Activated T-cell treated with anti-CD3 and anti-CD28 coated beads, Interleukin-2, amount 50 U/mL, for 72 hours (primary cell): ENCODE measurements at places on chromosomes 1 and 21. TPM values are rescaled to one million over a fixed set of nuclear protein-coding genes. Genes with fewer than 3 reads are reported as not detected.

The ARL8A gene
- total RNA-seq, result 77.1 TPM

The MANEAL gene
- 1.9 TPM for total RNA-seq

The NID1 gene
- total RNA-seq, result 0.12 TPM

The AMY1C gene
- total RNA-seq, result not detected

The YTHDF2 gene
- 86.3 TPM for total RNA-seq

The KHDRBS1 gene
- total RNA-seq, result 156 TPM

DNA sequence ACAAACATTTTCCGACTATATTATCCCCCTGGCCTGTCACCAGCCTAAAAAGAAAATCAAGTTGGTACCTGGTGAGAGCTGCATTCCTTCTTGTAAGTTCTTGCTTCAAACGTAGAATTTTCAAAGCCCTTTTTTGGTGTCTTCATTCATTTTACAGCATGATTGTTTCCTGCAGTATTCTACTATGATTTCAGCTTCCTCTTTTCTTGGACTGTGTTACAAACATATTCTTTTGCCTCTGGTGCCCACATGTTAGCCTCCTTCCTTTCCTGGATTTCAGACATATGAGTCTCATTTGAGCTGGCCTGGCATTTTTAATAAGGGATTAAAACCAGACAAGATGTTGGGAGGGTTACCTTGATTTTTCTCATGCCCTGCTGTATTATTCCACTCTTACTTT is 142.5 kb downstream of the PIGK start:
- no peak for DNase-seq
- H3K27ac ChIP-seq, result no peak overlapping the region
- H3K4me1 ChIP-seq, result no peaks in the 10 kb centered on the region
- no peak overlapping the region for H3K4me3 ChIP-seq
- no peaks in the 10 kb centered on the region for H3K36me3 ChIP-seq

DNA sequence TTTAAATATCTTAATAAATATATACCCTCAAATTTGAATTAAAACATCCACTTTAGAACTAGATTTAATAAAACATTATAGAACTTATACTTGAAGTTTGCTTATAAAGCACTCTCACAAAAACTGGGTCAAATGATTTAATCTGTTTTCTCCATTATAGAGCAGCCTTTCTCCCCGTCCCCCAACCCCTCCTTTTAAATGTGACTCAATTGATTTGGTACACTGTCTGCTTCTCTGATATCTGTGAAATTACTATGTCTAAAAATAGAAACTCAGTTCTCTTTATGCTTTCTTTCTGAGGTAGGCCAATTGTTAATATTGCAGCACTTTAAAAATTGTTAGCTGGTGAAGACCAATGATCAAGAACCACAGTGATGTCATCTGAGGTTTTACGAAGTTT is 6.9 kb upstream of the ZBTB21 start:
- no peak overlapping the region for H3K4me3 ChIP-seq
- peaks cover 8% of the 10 kb centered on the region for H3K27me3 ChIP-seq
- no peaks in the 10 kb centered on the region for H3K4me1 ChIP-seq
- H3K27ac ChIP-seq, result no peak overlapping the region
- DNase-seq, result no peak

DNA sequence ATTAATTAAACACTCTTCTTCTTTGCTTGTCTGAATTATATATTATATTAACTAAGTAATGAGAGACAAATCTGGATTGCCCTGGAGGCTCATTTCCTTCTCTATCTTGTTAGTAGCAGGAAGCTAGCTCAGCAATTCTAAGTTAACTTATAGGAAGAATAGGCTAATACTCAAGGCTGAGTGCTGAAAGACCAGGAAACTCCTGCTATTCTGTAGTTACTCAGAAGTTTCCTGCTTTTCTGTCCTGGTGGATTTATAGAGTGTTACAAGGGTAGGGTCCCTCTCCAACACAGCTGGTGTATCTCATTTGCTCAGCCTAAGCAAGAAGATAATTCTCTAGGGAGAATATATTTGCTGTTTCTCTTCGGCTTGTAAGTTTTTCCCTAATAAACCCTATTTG is 29.2 kb downstream of the HSPA13 start:
- H3K27ac ChIP-seq, result no peak overlapping the region
- no peak overlapping the region for H3K4me3 ChIP-seq
- no peaks in the 10 kb centered on the region for H3K36me3 ChIP-seq
- no peak for DNase-seq
- H3K4me1 ChIP-seq, result no peaks in the 10 kb centered on the region
- peaks cover 15% of the 10 kb centered on the region for H3K27me3 ChIP-seq

- H3K27me3 ChIP-seq, result no peaks in the 10 kb centered on the region
- H3K36me3 ChIP-seq, result peaks cover 15% of the 10 kb centered on the region
- H3K4me3 ChIP-seq, result peak overlapping the region; percentile 63
- H3K27ac ChIP-seq, result peak overlapping the region; percentile 26
- peaks cover 69% of the 10 kb centered on the region for H3K4me1 ChIP-seq
Measured at GRCh38 chr21:42002421-42002958, 7.7 kb downstream of the ZBTB21 start.

DNA sequence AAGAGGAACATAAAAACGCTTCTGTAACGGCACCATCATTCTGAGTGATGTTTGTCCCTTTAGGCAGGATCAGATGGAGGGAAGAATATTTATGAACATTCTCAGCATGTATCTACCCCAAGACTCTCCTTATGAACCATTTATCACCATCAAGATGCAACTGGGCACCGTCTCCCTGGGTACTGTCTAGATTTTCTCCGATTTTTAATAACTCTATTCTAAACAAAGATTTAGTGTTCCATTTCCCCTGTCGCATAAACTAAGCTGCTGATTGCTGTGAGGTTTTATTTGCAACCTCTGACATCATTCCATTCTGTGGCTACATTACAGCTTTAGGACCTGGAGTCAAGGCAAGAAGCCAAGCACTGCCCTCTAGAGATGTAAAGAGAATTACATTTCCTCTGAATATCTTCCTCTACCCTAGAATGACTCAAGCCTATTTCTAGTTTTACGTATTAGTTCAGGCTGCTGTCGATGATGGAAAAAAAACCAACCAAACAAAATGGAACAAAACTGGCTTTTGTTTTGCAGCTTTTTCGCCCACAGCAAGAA is 130.1 kb upstream of the MAP1LC3C start:
- no peaks in the 10 kb centered on the region for H3K4me1 ChIP-seq
- H3K4me3 ChIP-seq, result no peak overlapping the region
- no peak overlapping the region for H3K27ac ChIP-seq
- no peaks in the 10 kb centered on the region for H3K27me3 ChIP-seq
- H3K36me3 ChIP-seq, result no peaks in the 10 kb centered on the region
- no peak for DNase-seq

DNA sequence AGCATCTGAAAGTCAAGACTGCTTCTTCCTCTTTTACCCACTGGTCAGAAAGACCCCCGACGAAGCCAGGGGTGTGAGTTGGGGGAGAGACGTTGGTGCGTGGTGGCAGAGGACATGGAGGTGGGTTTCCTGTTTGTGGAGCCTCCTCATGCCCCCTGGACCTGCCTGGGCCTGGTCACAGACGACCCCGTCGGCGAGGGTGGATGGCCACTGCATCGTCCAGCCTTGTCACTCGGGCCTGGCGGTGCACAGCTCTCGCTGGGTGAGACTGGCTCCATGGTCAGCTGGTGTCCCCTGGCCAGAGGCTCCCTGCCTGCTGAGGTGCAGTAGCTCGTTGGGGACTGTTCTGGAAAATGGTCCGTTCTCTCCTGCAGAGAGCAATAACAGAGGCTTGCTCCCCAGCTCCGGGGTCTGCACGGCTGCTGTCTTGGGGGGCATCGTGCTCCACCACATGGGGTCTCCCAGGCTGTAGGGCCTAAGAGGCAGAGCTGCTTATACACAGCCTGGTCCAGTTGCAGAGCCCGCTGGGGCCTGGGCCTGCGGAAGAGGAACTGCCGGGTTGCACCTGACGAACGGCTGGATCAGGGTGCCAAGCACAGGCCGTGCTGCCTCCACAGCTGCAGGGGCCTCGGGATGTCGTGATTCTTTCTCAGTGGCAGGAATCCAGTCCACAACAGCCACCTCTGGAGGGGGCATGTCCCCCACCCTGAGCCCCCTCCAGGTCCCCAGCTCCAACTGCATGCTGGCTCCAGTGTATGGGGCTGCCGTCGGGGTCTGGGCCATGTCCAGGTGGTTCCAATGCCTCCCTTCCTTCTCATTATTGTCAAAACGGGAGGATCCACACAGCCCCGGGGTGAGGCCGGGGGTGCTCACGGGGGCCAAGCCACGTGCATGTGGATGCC is 18.0 kb upstream of the ACTRT2 start:
- no peak for DNase-seq
- H3K36me3 ChIP-seq, result peaks cover 5% of the 10 kb centered on the region
- H3K4me1 ChIP-seq, result no peaks in the 10 kb centered on the region
- H3K27ac ChIP-seq, result no peak overlapping the region
- no peak overlapping the region for H3K4me3 ChIP-seq
- H3K27me3 ChIP-seq, result peaks cover 9% of the 10 kb centered on the region

- H3K36me3 ChIP-seq, result no peaks in the 10 kb centered on the region
- no peak overlapping the region for H3K4me3 ChIP-seq
- no peak for DNase-seq
- H3K4me1 ChIP-seq, result no peaks in the 10 kb centered on the region
- H3K27me3 ChIP-seq, result no peaks in the 10 kb centered on the region
- H3K27ac ChIP-seq, result no peak overlapping the region
Measured at GRCh38 chr21:18893406-18893805, 489.8 kb upstream of the TMPRSS15 start.

DNA sequence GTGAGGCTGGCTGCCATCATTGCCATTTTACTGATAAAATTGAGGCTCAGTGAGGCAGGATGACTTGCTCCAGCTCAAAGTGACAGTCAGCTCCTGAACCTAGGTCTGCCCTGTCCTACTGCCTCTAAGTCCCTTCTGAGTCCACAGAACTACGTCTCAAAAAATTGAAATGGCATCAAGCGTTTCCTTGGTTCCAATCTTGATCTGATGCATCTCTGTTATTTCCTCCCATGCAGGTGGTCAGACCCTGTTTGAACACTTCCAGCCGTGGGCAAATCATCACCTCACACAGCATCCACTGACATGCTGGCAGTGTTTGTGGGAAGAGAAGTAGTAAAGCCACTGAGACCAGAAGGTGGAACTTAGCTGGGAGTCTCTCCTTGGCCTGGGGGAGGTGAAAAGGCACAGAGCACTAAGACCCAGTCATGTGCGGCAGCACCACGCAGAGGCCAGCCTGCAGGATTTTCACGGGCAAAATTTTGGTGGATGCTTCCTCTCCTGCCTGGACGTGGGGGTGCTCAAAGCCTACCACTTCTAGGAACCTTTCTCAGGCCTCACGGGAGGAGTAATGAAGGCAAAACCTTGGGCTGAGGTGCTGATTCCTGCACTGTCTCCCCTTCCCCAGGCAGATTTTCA is 7.8 kb upstream of the CPLANE2 start:
- peaks cover 15% of the 10 kb centered on the region for H3K4me1 ChIP-seq
- H3K27me3 ChIP-seq, result no peaks in the 10 kb centered on the region

DNA sequence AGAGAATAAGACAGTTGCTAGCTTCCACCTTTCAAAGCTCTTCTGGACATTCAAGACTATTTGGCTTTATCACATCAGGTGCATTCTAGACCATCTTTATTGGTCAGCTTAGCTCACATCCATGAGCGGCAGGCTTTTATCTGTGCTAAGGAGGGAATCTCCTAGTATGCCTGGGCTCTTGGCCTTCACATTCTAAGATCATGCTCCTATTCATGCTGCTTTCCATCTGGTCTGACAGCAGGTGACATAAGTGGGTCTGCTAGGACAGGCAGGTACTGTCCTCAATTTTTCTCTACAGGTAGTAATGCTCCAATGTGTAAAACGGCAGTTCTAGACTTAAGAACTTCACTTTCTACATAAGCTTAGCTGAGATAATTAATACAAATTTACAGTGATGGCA is 39.2 kb upstream of the ADAMTS1 start:
- peaks cover 18% of the 10 kb centered on the region for H3K27me3 ChIP-seq
- no peak overlapping the region for H3K27ac ChIP-seq
- no peak overlapping the region for H3K4me3 ChIP-seq
- no peak for DNase-seq

GRCh38 chr1:230337266-230337665 is 88.9 kb downstream of the PGBD5 start:
- H3K4me3 ChIP-seq, result no peak overlapping the region
- DNase-seq, result no peak
- H3K36me3 ChIP-seq, result no peaks in the 10 kb centered on the region
- H3K4me1 ChIP-seq, result no peaks in the 10 kb centered on the region
- no peak overlapping the region for H3K27ac ChIP-seq

DNA sequence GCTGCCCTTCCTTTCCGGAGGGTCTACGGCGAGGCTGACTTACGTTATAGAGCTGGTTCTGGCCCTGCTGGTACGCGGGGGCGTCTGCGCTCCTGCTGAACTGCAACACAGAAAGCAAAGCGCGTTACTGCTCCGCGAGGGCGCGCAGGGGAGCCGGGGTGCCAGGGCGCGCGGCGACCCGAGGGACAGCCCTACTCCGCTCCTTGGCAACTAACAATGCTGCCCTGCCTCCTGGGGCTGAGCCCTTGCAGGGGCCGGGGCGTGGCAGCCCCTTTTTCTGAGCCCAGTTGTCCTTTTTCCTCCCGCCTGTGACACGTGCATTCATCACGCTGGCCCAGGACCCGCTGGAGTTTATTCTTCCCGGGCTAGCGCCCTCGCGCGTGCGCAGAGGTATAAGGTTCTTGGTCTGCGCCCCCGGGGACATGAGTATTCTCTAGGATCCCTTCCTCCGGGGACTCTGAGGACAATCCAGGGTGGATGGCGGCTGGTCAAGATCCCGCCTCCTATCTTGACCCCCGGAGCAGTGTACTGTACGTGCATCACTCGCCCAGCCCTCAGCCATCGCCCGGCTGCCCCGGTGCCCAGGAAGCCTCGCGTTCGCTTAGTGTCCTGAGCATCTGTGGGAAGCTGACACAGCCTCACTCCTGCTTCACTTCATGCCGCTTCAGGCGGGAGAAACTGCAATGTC is 78.9 kb downstream of the CD247 start:
- H3K36me3 ChIP-seq, result peaks cover 10% of the 10 kb centered on the region
- H3K4me3 ChIP-seq, result peak overlapping the region; percentile 63
- peak overlapping the region; percentile 32 for H3K27ac ChIP-seq
- peaks cover 81% of the 10 kb centered on the region for H3K4me1 ChIP-seq
- DNase-seq, result no peak
- no peaks in the 10 kb centered on the region for H3K27me3 ChIP-seq

GRCh38 chr1:89815611-89816010 is 5.2 kb upstream of the LRRC8D start:
- peaks cover 10% of the 10 kb centered on the region for H3K27me3 ChIP-seq
- H3K27ac ChIP-seq, result no peak overlapping the region
- DNase-seq, result no peak
- peaks cover 26% of the 10 kb centered on the region for H3K4me1 ChIP-seq

DNA sequence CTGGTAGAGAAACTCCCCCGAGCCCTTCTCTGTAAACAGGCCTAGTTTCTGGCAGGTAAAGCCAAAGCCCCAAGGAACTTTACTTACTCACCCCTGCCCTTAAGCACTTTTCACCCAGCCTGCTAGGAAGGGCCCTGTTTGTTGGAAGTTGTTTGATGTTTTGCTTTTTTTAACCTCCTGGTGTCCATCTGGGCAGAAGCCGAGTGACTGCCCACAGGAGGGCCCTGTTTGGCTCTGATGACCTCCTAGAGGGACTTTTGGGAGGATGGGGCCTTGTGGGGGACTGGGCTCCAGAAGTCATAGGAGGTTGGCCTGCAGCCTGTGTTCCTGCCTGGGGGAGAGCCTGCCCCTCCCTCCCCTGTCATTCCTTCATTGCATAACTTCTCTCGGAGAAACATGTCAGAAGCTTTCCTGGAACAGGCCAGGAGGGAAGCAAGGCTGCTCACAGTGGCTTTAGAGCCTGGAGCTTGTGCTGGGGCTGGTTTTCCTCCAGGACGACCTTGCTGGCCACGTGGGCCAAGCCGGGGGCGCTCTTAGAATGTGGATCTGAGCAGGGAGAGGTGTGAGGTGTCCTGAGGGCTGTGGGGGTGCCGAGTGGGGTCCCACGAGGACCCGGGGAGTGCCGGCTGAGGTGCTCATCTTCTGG is 33.9 kb downstream of the COQ8A start:
- no peak for DNase-seq
- H3K4me3 ChIP-seq, result no peak overlapping the region
- H3K27me3 ChIP-seq, result no peaks in the 10 kb centered on the region
- peaks cover 10% of the 10 kb centered on the region for H3K36me3 ChIP-seq
